DMS 273 treated with DMSO at 0.1 percent for 48 hours (cell line): ENCODE measurements at places on chromosomes 3 and 15.

- no peak for DNase-seq
Observed at GRCh38 chr3:99774467-99774866, 43.2 kb upstream of the CMSS1 start.

GRCh38 chr15:22874966-22875365, 36.5 kb downstream of the NIPA2 start:
- DNase-seq, result no peak

GRCh38 chr3:134988666-134989065, 193.6 kb downstream of the EPHB1 start:
- DNase-seq, result no peak

- DNase-seq, result no peak
Observed at GRCh38 chr3:46410669-46411068, 3.6 kb downstream of the CCRL2 start.

GRCh38 chr15:88674661-88675060, 35.8 kb downstream of the ISG20 start:
- DNase-seq, result no peak

DNA sequence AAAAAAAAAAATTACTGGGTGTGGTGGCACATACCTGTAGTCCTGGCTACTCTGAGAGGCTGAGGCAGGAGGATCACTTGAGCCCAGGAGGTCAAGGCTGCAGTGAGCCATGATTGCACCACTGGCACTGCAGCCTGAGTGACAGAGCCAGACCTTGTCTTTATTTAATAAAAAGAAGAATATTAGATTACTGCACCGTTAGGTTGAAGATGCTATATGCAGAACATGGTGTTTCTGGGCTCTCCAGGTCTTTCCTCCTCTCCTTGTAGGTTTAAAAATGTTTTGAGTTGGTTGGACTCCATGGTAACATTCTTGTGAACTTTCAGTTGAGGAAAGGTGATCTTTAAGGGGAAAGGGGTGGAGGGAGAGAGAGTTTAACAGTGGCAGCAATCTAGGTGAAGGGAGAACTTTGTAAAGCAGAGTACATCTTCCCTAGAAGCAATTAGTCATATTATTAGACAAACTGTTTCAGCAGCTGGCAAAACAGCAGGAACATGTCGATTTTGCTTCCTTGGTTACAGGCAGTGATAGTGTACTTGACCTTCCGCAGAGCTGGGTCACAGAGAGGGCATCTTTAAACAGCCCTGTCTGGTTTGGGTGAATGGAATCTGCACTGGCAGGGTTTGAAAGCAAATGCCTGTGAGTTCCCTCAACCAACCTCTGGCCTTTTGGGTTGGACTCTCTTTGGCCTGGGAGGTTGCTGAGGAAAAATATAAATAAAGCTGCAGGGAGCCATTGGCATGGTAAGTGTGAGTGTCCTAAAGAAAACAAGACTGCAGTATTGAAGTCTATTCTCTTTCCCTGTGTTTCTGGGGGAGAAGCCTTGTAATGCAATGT, 42.8 kb downstream of the NR2C2 start:
- no peak for DNase-seq

- DNase-seq, result no peak
Observed at GRCh38 chr3:171255236-171255806, 204.9 kb downstream of the TNIK start.

- no peak for DNase-seq
Observed at GRCh38 chr3:119148493-119149180, 2.7 kb downstream of the TEX55 start.
